A549 treated with CpdA at 1 μM for 4 hours (cell line): ENCODE measurements at places on chromosomes 3 and 15. TPM values are rescaled to one million over a fixed set of nuclear protein-coding genes. Genes with fewer than 3 reads are reported as not detected.

GLCE gene
- total RNA-seq: 21.6 to 24.8 TPM (median 22.2 TPM) in 5 replicates

DCBLD2 gene
- total RNA-seq: 201 to 293 TPM (median 253 TPM) in 5 replicates

ANKRD63 gene
- total RNA-seq: 0.19 to 0.42 TPM (median 0.32 TPM) in 4 of 5 replicates, not detected in the other

CLCN2 gene
- 4.6 to 5.8 TPM (median 5.1 TPM) in 5 replicates for total RNA-seq

PYGO1 gene
- total RNA-seq: 6.5 to 8.3 TPM (median 6.9 TPM) in 5 replicates

FBXO40 gene
- total RNA-seq: not detected in 5 replicates
